ENCODE measurements at places on chromosomes 5 and 9.

- no peak for DNase-seq
Measured at GRCh38 chr9:76592091-76592973, 133.3 kb downstream of the GCNT1 start.

- DNase-seq: no peak
Measured at GRCh38 chr9:128624566-128624965, 32.1 kb downstream of the DYNC2I2 start.

DNA sequence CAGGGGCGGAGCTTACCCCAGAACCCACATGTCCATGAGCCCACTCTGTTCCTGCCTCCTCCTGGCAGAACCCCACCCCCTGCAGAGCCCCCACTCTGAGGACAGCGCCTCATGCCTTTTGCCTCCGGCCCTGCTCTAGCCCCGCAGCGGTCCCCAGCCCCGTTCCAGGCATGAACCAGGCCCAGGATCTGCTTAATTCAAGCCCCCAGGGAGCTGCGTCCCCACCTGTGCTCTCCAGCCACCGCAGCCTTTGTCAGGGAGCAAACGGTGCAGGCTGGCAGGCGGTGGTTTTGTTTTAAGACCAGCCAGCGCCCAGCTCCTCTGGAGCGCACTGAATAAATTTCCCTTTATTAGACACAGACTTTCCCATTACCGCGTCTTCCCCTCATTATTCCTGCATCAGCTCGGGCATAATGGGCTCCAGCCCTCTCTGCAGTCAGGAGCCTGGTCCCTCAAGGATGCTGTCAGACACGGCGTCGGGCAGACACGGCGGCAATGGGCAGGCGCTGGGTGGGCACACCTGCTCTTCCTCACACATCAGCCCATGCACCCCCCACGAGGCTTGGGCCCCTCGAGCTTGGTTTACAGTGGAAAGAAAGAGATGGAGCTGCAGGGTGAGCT lies 137.6 kb downstream of the OLFM1 start:
- DNase-seq: no peak

DNA sequence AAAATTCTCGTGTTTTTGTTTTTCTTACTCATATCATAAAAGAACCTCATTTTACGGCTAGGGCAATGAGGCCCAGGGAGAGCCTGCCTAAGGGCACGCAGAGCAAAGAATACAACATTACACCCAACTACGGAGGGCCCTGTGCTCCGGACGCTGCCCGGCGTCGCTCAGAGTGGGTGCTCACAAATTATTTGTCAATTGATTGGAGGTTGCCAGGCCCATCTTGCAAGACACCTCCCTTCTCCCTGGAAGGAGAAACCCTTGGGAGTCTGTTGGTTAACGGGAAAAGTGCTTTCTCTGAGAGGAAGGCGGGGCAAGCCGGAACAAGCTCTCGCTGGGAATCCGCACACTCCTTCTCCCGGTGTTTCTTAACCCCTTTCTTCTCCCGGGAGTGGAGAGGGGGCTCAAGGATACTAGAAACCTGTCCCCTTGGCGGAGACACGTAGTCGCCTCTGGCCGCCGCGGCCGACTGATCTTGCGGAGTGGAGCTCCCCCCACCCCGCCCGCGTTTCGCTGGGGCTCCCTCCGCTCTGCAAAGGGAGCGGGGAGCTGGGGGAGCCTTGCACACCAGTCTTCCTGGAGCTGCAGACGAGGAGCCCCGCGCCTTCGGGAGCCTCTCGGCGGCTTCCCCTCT lies 599.3 kb upstream of the SGCD start:
- DNase-seq: no peak

DNA sequence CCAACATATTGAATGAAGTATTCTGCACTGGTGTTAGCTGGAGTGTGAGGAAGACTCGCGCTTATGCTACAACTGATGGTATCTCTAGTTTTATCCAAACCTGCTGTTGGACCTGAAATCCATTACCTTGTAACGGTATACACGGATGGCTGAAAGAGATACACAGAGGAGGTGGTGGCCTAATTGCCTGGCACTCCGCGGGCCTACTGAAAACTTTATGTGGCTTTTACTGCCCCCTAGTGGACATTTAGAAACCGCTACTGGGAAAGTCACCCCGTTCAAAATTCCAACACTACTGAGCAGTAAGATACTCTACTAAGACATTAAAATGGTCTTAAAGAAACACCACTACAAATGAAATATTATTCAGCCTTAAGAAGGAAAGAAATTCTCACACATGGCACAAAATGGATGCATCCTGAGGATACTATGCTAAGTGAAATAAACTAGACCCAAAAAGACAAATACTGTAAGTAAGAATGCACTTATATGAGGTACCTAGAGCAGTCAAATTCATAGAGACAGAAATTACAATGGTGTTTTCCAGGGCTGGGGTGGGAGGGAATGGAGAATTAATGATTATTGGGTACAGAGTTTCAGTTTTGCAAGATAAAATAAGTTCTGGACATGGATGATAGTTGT lies 100.4 kb downstream of the TTLL11 start:
- no peak for DNase-seq

DNA sequence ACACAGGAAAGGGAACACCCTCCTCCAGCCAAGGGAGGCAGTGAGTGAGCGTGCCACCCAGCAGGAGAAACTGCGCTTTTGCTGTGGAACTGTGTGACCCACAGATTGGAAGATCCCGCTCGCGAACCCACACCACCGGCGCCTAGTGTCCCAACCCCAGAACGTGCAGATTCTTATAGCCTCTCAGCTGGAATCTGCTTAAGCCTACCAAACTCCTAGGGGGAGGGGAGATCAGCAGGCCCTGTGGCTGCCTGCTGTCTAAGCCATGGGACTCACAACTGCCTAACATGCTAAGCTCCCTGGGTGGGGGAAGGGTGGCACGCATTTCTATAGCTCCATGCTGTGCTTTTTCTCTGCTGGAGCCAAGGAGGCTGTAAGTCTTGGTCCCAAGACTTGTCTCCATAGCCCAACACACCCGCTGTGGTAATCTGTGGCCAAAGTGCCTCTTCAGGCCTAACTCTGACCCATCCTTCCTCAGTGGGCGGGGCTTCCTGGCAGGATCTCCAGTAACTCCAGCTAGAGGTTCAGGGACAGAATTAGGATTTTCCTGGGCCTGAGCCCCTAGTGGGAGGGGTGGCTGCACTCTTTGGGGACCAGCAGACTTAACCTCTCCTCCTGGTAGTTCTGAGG lies 485.0 kb downstream of the TAF11L14 start:
- DNase-seq: no peak

- peak; percentile 55 for DNase-seq
Measured at GRCh38 chr5:159262859-159263568, at the start of gene UBLCP1. UBLCP1 (plus strand) TSS chr5:159263290; CDS start chr5:159268916, 5,626 bp downstream.

DNA sequence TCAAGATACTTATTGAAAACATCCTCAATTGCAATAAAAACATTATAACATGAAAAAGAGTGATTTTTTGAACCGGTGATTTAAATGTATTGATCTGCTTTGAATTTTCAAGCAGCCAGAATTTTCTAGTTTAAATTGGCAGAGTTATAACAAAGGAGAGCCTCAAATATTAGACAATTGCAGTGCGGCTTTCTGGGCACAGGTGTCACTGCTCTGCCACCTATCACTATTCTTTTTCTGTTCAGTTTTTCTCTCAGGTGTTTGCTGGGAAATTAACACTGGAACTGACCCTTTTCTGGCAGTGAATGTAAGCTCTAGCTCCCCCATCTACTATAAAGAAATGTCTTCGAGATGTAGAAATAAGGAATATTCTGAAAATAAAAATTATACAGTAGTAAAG lies 23.0 kb downstream of the ZBED3 start:
- DNase-seq: no peak

- DNase-seq: peak; percentile 63
Measured at GRCh38 chr5:149133795-149134777, 7.2 kb upstream of the ABLIM3 start.

GRCh38 chr5:61981886-61982285 lies 324.1 kb upstream of the KIF2A start:
- DNase-seq: no peak

DNA sequence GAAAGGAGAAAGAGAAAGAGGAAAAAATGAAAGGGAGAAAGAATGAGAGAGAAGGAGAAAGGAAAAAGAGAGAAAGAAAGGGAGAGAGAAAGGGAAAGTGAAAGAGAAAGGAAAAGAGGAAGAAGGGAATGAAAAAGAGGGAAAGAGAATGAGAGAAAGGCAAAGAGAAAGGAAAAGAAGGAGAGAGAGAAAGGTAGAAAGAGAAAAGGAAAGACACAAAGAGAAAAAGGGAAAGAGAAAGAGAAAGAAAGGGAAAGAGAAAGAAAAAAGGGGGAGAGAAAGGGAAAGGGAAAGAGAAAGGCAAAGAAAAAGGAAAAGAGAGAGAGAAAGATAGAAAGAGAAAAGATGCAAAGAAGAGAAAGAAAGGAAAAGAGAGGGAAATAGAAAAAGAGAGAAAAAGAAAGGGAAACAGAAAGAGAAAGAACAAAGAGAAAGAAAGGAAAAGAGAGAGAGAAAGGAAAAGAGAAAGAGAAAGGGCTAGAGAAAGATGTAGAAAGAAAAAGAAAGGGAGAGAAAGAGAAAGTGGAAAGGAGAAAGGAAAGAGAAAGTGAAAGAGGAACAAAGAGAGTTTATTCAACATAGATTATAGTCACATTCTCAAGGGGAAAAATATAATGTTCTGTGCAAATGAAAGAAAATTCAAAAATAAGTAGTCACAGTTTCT lies 165.2 kb downstream of the TMEM38B start:
- no peak for DNase-seq

GRCh38 chr5:157198277-157198986 lies 17.8 kb downstream of the ITK start:
- no peak for DNase-seq

GRCh38 chr9:108536836-108537601 lies 318.8 kb downstream of the ACTL7B start:
- no peak for DNase-seq

GRCh38 chr5:170562875-170563228 lies 59.0 kb downstream of the KCNIP1 start:
- DNase-seq: no peak

DNA sequence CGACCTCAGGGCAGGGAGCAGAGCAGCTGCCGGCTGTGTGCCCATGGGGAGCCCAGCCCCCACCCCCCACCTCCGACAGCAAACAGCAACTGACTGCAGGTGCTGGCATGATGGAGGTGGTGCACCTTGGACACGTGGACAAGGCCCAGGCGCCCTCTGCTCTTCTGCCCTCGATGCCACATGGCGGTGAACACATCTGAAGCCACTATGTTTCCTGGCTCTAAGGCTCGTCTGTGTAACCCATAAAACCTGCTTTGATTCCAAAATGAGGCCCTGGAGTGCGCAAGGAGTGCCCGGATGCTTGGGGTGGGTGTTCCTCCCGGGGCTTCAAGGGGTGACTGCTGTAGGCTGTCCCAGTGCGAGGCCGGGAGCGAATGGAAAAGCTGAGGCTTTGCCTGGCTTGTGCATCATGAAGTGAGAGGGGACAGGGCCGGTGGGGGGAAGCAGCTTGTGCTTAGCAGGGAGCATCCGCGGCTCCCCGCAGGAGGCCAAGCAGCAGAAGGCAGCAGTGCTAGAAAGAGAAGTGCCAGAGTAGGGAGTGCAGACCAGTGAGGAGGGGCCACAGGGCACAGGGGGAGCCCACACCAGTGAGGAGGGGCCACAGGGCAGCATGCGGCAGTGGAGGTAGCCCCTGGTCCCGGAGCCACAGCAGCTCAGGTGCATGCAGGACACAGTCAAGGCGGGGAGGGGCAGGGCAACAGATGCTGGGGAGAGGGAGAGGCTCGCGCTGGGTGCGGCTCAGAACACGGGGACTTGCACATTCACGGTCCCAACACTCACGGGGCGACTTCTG lies 30.0 kb downstream of the NKD2 start:
- DNase-seq: no peak

DNA sequence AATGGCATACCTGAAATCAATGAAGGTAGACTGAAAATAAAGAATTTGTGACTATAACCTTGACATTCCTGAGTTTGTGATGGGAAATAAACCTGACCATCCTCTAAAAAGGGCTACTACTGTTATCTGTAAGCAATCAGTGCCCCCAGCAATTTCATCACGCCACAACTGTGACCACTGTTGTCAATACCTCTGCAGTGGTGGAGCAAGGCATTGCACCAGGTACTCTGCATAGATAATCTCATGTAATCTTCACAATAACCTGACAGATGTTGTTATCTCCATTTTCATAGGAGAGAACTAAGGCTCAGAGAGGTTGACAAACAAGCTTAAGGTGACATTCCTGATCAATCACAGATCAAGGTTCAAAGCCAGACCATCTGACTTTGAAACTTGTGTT lies 38.5 kb upstream of the FRRS1L start:
- DNase-seq: no peak

- no peak for DNase-seq
Measured at GRCh38 chr9:34986540-34987047, 3.0 kb upstream of the DNAJB5 start.

DNA sequence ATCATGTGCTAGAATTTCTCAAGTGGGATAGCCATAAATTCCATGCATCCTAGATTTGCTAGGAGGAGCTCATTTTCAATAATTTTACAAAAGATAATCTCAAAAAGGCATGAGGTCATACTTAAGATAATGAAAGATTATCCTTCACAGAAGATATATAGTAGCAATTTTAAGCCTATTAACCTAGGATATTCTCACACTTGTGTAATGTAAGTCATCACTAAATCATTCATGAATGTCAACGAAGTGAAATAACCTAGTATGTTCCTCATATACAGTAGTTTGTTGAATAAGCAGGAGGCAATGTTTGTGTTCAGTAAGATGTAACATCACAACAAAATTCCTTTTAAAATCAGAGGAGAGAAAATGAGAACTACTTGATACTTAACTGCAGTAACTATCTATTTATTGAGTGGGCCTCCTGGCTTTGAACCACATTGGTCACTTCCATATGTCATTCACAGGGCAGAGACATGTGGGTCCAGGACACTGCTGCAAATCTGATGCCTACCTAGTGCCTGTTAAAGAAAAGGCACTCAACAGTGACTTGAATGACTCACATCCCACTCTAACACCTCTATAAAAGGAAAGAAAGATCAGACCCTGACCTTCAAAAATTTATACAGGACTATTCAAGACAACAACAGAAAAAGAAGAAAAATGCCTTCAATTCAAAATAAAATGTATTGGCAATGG lies 8.2 kb downstream of the LIFR start:
- no peak for DNase-seq

DNA sequence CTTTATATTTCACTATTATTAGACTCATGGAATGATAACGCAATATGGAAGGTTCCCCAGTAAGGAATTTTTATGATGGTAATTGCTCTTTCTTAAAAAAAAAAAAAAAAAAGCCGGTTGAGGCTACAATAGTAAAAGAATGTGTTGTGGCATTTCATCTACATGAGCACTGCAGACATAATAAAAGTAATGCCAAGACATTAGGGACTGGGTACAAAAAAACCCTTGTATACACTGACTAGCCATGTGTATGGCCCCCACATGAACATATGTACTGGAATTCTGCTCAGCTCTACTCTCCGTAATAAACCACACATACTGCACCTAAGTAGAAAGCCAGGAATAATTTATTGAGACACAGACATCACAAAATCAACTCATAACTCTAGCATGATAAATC lies 218.4 kb downstream of the ADAMTS6 start:
- DNase-seq: no peak

- no peak for DNase-seq
Measured at GRCh38 chr5:169098331-169099121, 202.4 kb downstream of the SLIT3 start.

- DNase-seq: no peak
Measured at GRCh38 chr5:133363807-133364587, 248.3 kb downstream of the FSTL4 start.

GRCh38 chr5:155738616-155739015 lies 588.3 kb upstream of the SGCD start:
- no peak for DNase-seq
